Stimulated activated CD4-positive, alpha-beta T cell treated with anti-CD3 and anti-CD28 coated beads, Interleukin-4, amount 100 ng/mL, for 24 hours (primary cell): ENCODE measurements at places on chromosomes 5 and 9.

DNA sequence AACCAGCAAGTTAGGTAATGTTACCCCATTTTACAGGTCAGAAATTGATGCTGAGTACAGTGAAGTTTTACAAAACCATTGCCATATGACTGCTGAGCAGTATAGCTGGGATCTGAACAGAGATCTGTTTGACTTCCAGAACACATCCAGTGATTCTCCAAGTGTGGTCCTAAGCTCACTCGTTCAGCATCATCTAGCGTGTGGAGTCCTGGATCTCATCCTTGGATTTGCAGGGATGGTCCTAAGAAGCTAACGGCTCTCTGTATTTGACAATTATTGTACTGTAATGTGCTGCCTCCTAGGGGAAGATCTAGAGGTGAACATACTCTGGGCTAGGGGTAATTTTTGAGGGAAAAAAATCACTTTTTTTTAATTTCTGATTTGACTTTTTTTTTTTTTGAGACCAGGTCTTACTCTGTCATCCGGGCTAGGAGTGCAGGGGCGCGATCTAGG lies 1.4 kb downstream of the SLC26A2 start:
- DNase-seq: no peak

- no peak for DNase-seq
Observed at GRCh38 chr9:20476912-20477521, 145.3 kb downstream of the MLLT3 start.

DNA sequence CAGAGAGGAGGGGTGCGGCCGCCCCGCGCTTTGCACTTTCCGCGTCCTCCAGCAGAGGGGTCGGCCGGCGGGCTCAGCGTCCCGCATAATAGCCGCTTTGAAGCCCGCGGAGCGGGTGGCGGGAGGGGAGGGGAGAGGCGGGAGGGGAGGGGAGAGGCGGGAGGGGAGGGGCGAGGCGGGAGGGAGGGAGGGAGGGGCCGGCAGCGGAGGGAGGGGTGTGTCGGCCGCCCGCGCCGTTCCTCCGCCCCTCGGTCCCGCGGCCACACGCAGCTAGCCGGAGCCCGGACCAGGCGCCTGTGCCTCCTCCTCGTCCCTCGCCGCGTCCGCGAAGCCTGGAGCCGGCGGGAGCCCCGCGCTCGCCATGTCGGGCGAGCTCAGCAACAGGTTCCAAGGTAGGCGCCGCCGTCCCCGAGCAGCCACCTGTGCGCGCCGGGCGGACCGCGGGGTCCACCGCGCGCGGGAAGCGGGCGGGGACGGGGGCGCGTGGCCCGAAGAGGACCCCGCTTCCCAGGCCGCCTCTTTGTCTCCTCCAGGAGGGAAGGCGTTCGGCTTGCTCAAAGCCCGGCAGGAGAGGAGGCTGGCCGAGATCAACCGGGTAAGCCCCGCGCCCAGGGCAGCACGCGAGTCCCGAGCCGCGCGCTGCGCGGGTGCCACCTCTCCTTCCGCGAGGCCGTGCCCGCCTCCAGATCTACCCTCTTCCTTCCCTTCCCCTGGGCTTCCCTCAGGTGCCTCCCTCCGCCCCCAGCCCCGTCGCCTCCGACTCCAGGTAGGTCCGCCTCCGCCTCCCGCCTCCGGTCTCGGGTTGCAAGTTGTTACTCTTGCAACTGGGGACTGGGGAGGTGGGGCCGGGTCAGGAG lies at the start of gene AIF1L:
TSS of gene AIF1L (plus strand) at position 263 of the 857 bp plus-strand sequence. CDS start at position 362, 99 bp downstream.
- peak; percentile 14 for DNase-seq

DNA sequence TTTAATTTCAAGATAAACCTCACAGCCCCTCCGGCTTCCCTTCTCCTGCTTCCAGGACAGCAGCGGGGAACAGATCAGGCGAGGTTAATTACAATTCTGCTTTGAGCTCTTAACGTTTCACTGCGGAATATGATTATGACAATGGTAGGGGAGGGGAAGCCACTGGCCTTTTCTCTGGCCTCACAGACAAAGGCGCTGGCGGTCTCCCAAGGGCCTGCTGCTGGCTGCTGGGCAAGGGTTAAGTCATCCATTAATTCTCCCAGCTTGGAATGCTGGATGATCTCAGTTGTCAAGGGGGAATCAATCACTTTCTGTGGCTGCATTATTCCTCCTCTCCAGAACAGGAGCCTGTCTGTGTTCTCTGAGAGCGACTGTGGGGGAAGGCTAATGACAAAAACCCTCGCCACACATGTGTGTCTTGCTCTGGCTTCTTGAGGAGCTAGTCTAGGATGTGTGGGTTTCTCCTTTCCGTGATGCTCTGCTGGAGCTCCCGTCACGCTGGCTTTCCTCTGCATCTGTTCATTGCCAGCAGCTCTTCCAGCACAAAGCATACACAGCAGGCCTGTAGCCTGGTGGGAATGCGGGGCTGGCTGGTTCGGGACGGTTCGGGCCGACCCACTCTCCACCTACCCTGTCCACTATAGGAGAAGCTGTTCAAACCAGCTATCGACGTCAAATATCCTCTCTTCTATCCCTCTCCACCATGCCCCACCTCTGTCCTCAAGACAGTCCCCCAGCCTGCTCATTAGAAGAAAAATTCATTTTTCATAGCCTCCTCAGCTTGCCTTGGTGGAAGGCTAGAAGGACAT lies 82.8 kb downstream of the DCP2 start:
- no peak for DNase-seq

DNA sequence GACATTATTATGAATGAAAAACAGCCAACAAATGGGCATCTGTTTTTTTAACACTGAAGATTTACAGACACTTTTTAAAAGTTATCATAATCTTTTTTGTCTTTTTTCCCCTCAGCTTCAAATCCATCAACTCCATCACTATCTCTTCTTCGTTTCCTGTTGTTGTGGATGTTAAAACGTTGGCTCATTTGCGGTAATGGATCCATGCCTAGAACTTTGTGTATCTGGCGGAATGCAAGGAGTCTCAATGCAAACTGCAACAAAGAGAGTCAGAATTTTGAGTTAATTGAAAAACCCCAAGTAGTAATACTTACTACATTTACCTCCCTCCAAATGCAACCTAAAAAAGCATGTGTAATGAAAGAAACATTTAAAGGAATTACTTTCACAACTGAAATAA lies 42.9 kb upstream of the MTMR12 start:
- no peak for DNase-seq

DNA sequence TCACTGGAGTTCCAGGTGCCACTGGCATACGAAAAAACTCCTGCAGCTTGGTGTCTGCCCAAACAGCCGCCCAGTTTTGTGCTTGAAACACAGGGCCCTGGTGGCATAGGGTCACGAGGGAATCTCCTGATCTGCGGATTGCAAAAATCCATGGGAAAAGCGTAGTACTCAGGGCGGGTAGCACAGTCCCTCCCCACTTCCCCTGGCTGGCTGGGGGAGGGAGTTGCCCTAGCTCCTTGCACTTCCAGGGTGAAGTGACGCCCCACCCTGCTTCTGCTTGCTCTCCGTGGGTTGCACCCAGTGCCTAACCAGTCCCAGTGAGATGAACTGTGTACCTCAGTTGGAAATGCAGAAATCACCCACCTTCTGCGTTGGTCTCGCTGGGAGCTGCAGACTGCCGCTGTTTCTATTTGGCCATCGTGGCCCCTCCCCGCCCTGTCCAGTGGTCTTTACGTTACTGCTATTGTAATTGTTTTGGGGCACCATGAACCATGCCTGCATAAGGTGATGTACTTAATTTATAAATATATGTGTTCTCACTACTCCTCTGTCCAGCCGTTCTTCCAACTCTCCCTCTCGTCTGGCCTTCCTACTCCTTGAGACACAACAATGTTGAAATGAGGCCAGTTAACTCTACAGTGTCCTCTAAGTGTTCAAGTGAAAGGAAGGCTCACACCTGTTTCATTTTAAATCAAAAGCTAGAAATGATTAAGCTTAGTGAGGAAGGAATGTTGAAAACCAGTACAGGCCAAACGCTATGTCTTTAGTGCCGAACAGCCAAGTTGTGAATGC lies 65.9 kb downstream of the CCDC171 start:
- no peak for DNase-seq

- no peak for DNase-seq
Observed at GRCh38 chr9:99335280-99335679, 113.2 kb downstream of the SEC61B start.

- DNase-seq: no peak
Observed at GRCh38 chr9:90034071-90034470, 429.3 kb downstream of the GADD45G start.

- DNase-seq: peak; percentile 58
Observed at GRCh38 chr5:126777257-126777974, 480 bp downstream of the LMNB1 start.

DNA sequence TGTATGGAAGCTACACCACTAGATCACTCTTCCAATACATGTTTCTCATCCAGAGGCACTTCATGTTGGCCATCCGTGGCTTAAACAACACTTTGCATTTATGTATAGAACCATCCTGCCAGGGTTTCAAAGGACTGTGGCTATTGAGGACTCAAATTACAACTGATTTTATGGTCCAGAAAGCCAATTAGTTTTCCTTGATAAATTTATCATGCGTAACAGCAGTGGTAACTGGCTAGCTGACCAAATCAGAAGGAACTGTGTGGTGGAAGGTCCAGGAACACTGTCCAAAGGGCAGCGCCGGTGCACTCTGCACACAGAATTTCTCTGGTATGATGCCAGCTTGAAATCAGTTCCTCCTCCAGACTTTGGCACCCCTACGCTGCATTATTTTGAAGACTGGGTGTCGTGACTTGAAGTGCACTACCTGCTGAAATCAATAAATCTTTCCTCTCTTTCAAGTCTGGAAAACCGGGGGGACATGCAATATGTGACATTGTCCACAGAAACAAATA lies 69.3 kb upstream of the TMEM252 start:
- DNase-seq: no peak

DNA sequence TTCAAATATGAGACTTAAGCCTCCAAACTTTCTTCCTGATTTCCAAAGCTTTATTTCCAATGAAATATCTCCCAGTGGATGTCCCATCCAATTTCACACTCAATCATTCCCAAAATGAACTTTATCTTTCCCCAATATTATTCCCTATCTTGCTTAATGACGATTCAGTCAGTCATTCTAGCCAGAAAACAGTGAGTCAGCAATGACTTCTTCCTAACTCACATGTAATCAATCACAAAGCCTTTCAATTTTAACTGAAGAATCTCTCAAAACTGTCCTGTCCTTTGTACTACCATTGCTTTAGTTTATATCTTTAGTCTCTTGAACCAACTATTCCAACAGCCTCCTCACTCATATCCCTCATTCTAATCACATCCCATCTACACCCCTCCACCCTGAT lies 34.9 kb downstream of the NSA2 start:
- no peak for DNase-seq

DNA sequence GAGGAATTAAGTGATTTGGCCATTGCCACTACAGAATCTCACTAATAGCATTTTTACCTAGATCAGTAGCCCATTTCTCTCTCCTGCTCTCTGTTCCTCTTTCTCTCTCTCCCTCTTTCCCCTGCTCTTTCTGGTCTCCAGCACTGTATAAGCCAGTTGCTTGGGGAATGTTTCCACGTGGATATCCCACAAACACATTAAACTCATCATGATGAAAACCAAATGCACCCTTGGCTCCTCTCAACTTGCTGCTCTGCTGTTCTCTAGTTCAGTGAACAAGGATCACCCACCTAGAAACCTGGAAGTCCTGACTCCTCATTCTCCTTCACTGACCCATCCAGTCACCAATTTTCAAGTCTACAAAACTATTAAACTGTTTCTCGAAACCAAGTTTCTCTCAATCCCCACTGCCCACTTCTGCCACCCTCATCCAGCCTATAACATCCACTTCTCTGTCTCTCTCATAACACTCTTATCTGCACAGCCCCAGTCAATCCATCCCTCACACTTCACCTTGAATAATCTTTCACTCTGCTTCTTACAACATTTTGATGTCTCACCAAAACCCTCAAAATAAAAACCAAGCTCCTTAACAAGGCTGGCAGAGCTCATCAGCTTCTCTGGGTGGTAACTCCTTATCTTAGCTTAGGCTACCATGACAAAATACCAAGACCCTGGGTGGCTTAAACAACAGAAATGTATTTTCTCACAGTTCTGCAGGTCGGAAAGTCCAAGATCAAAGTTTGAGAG lies 79.3 kb downstream of the ARL15 start:
- no peak for DNase-seq

DNA sequence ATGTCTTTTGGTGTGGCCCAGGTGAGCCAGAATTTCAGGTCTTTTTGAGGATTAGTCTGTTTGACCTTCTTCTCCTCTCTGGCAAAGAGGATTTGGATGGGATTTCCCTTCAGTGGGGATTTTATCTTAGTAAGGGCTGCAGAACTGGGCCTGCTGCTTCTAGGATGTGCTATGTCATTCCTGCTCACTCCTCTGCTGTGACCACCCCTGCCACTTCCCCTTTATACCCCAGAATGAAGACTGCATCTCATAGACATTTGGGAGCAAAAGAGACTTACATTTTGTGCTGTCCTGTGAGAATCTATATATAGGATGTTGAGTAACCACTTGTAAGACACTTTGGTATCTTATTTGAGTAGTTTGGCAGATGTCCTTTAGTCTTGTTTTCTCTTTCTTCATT lies 76.2 kb downstream of the ARHGAP26 start:
- no peak for DNase-seq

DNA sequence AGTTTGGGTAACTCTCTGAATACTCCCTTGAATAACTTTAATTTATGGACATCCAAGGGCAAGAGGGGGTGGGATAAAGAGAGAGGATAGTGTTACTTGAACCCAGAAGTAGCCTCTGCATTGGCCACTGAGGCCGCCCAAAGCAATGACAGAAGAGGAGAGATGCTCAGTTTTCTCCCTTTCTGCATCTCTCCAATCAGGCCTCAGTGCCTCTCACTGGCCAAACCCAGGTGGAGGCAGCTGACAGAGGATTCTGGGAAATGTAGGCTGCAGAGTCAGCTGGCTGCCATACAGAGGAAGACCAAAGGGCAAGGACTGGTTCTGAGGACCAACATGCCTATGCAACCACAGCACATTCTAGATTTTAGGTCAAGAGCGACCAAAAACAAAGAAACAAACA lies 719.4 kb downstream of the MAT2B start:
- DNase-seq: no peak

DNA sequence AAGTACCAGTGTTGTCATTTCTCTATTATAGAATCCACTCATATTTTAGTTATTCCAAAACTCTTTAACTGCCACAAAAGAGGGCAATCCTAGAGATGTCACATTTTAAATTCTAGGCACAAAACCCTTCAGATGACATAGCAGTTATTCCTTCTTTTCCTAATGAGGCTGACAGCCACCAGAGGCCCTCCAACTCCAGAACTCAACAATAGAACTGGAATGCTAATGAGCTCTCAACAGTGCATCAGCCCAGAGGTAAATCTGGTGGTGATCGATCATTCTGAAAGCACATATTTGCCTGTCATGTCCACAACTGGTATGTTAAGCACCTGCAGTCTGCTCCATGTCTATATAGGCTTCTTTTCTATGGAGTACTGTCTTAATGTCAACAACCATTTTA lies 40.2 kb upstream of the RAB3C start:
- DNase-seq: no peak

GRCh38 chr9:97475059-97475458 lies 26.4 kb upstream of the TMOD1 start:
- no peak for DNase-seq

GRCh38 chr5:116145416-116145815 lies 60.6 kb downstream of the COMMD10 start:
- DNase-seq: no peak

DNA sequence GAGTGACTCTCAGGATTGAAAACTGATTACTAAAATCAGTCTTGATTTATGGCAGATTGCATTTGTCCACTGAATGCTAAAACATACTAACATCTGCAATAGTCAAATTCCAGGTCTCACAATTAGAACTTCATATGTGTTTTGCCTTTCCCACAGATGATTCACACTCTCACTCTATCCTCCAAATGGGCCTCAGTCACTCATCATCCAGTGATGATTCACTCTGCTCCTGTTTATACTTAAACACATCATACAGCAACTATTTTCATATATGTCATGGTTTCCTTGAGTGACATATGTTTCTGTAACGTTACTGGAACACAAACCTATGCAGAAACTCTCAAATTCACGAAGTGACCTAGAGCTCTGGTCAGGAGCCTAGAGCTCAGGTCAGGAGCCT lies 512.9 kb downstream of the HINT1 start:
- no peak for DNase-seq
